Activated CD8-positive, alpha-beta memory T cell treated with anti-CD3 and anti-CD28 coated beads for 4 hours (primary cell): ENCODE measurements at places on chromosomes 6 and 20.

- no peak for DNase-seq
Observed at GRCh38 chr6:112690497-112691202, 343.5 kb downstream of the RFPL4B start.

DNA sequence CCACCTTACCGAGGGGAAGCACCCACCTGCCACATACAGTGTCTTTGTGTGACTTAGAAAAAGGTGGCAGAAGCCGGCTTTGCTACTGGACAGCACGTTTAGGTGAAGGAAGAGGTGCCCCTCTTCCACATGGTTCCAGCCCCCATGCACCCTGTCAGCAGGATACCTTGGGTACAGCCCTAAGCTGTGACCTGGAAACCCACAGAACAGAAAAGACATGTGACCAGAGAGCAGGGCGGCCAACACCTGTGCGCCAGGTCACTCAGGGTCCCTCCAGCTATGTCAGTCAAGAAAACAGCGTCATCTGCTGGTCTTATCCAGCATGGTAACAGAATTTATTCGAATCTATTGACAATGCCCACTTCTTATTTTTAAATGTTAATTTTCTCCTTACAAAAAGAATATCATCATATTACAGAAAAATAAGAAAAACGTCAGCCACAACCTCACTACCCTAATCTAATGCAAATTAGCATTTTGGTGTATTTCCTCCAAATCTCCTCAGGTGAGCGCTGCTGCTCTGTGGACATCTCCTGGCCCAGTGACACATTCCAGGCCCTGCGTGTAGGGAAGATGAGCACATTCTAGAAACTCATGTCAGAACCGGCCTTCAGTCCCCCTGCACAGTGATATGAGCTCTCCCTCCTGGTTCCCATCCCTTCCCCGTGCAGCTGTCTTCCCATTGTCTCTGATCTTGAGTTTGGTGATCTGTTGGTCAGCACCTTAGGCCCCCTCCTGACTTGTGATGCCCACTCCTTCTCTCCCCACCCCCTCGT lies 37.2 kb downstream of the GTF2H5 start:
- DNase-seq = no peak

DNA sequence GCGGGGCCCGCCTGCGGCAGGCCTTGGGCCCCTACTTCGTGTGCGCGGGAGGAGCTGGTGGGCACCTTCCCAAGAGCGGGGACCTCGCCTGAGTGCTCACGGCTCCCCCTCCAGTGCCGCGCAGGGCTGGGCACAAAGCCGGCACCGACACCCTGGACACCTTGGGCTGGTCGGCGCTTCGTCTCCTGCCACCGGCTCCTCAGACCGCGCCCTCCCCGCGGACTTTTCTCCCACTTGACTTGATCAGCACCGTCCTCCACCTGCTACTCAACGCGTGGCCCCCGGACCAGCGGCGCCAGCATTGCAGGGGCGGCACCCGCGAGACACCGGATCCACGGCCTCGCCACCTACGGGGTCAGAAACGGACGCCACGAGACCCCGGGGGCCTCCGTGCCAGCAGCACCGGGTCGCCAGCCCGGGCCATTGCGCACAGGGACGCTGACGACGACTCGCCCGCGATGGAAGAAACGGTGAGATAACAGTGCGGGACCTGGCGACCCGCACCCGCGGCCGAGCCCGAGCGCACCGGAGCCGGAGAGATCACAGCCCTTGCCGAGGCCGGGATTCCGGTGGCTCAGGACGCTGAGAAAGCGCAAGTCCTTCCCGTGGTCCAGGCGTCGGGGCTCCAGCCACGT lies 154.2 kb downstream of the DLL1 start:
- no peak for DNase-seq

- no peak for DNase-seq
Observed at GRCh38 chr20:33229843-33230242, 6.0 kb upstream of the BPIFA1 start.

DNA sequence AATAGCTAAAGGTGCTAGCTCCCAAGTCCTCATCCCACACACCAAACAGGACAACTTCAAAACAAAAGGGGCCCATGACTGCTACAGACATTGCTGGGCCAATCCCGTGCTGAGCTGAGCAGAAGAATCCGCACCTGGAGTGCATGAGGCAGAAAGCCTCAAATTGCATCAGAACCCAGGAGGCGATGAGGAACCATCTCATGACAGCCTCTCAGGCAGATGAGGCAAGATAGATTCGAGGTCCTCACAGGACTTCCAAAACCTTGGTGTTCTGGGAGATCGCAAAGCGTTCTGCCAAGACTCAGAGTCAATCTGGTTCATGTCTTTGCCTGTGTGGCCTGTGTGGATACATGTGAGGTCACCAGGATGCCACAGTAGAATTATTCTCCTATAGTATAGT lies 32.8 kb upstream of the SSTR4 start:
- no peak for DNase-seq

DNA sequence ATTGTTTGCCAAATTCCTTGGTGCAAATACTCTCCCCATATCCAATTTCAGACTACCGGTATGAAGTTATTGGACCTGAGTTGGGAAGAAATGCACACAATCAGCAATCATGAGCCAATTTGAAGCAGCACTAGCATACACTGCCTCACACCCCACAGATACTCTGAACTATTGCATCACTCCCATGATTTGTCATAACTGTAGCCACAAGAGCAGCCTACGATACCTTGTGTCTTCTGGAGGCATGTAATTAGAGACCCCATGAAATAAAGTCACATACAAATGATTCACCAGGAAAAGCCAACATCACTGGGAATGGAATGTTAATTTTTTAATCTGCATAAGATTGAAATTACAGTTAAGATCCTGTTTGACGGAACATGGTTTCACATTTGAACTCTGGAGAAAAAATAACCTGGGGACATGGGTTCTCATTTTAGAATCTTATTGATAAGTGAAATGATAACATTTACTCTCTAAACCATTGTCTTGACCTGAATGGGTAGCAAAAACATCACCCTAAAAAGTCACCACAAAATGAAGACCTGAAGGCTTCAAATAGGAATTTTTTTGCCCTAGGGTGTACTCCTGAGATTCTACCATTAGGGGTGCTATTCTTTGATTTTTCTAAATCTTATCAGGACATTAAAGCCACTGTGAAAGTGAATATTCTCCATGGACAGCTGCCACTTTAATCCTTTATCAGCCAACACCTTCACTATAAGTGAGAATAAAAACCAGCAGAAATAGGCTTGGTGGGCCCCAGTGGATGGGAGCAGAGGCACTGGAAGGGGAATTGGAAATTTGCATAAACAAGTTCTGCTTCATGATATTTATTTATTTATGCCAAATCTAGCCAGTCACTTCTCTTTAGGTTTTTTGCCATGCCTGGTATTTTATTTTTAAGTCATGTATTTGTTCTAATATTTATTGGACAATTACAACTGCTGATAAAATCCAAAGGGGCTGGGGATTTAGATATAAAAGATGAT lies 34.5 kb upstream of the HBS1L start:
- no peak for DNase-seq

DNA sequence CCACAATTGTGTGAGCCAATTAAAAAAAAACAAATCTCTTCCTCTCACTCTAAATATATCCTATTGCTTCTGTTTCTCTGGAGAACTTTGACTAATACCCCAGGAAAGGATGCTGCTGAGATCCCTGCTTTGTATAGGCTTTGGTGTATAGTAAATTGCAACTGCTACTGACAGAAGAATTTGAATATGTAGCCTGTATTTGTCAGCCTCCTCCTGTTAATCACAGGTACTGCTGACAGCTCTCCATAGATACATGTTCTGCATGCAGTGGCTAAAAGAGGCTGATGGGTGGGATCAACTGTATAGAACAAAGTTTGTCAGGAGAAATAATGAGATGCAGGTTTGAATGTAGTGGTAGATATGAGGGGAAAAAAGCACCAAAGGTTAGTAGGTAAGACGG lies 95.0 kb downstream of the ARHGAP18 start:
- no peak for DNase-seq

DNA sequence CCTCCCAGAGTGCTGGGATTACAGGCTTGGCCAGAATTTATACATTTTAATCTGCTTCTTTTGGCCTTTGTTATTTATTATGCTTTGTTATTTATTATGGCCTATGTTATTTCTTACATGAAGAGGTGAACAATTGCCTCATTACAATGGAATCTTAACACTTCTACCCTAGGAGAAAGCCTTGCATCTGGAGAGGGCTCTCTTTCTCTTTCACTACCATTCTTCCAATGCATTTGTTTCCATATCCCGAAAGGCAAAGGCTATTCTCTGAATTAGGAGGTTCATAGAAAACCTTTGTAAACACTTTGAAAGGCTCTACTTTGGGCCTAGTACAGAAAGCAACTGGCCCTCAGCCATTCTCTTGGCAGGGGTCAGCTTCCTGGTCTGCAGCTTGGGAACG lies 19.9 kb upstream of the DEK start:
- no peak for DNase-seq

DNA sequence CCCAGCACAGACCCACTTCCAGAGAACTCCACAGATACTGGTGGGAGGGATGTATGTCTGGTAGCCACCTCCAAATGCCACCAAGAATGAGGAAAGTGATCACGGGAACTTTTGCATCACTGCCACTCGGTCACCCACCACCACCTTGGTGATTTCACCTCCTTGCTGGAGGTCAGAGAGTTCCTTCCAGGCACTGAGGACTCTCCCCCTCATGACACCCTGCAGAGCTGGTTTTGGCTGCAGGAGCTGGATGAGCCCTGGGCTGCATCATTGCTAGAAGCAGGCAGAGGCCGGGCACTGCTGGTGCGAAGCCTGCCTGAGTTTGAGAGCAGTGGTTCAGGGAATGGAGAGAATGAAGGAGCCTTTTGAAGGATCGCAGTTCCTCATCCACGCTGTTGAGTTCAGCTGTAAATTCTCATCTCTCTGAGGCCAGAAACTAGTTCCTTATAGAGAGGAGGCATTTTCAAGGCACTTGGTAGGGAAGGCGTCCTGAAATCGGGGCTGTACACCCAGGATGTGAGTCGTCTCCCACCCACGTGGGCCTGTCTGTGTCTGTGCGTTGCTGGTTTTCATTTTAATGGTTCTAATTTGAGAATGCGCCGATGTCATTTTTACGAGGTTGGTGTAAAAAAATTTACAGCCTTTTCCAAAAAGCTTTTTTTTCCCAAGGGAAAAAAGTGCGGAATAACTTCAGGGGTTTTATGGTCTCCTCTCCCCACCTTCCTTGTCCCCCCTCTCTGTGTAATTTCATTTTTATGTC lies 25.0 kb downstream of the FOXP4 start:
- DNase-seq = no peak

GRCh38 chr20:481167-481566 lies 18.8 kb upstream of the TBC1D20 start:
- no peak for DNase-seq

- DNase-seq = no peak
Observed at GRCh38 chr6:160356074-160356744, 8.0 kb downstream of the SLC22A3 start.

- no peak for DNase-seq
Observed at GRCh38 chr20:38132156-38132909, 32.7 kb downstream of the TGM2 start.

- no peak for DNase-seq
Observed at GRCh38 chr6:149084026-149084425, 233.5 kb upstream of the TAB2 start.

DNA sequence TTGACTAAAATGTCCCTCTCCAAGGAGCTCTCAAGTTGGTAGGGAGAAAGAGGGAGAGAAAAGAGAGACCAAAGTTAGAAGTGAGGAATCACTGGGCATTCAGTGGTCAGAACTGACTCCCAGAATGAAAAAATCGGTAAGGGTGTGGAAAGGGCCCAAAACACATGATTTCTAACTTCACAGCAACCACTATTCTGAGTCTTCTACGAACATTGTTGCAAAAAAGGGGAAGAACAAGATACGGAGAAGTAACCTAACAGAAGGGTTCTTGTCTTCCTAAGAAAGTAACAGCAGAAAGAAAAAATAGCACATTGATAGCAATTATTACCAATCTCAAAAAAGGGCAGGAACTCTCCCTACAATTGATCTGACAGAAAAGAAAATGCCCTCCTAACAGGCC lies 65.6 kb downstream of the ATP9A start:
- no peak for DNase-seq

- no peak for DNase-seq
Observed at GRCh38 chr20:23147964-23148730, 62.0 kb upstream of the CD93 start.

DNA sequence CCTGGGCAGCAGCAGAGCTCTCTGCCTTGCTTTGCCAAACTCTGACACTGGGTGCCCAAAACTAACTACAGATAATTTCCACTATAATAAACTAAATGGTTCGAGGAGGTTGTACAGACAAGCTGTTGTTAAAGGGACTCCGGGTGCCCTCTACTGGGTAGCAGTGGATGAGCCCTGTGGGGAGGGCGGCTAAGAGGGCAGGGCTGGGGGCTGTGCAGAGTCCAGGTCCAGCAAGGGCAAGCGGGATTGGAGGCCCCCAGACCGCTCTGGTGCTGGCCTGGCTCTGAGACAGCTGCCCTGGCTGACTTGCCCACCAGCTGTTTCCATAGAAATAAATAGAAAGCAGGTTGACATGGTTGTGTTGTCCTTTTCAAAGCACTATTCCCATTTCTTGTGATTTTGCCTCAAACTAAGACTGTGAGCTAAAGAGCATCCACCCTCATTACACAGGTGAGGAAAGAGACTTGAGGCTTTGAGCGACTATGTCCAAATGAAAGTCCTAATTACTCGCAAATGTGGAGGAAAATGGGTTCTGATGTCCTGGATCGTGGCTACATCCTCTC lies 167.6 kb upstream of the CST7 start:
- DNase-seq = no peak

- DNase-seq = no peak
Observed at GRCh38 chr20:20744170-20744725, 31.8 kb upstream of the RALGAPA2 start.

GRCh38 chr6:130132286-130132701 lies 90.5 kb downstream of the SAMD3 start:
- DNase-seq = peak; percentile 19

- no peak for DNase-seq
Observed at GRCh38 chr6:163128324-163128723, 286.2 kb upstream of the QKI start.

DNA sequence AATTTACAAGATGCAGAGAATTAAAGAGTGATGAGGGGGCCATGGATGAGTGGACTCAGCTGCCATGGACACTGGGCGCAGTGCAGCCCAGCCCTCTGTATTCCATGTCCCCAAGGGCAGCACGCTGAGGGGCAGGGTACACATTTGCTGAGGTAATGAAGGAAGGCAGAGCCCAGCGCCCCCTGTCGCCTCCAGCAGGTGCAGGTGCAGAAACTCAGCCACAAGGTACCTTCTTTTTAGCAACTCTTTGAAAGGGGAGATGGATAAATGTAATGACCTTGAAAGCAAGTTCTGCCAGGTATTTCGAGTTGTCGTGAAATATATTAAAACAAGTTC lies 7.1 kb downstream of the CD93 start:
- no peak for DNase-seq

DNA sequence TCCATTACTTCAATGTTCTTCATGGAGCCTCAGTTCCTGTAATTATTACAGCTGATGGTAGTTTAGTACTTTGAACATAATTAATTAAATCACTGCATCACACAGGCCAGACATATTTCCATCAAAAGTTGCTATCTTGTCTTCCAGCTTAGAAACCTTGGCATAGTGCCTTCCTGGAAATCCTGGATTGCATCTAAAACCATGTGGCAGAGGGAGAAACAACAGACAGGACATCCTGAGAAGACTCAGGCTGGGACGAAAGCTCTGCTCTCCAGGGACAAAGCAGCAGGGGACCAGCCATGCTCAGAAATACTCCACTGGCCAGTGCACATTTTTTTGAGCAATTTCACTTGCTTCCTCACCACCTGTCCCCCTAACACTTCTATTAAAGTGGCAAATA lies 55.3 kb downstream of the TBX18 start:
- DNase-seq = no peak
